Endothelial cell (in vitro differentiated cells): ENCODE measurements at places on chromosomes 7 and 10. TPM values are rescaled to one million over a fixed set of nuclear protein-coding genes. Genes with fewer than 3 reads are reported as not detected.

Gene MCM10
- 7.0 TPM for total RNA-seq

Gene TMEM225B
- total RNA-seq: 0.46 TPM

Gene RPEL1
- not detected for total RNA-seq

Gene SP8
- total RNA-seq: 0.82 TPM

Gene FFAR4
- not detected for total RNA-seq

GRCh38 chr10:88642963-88643362 is 21.3 kb upstream of the LIPF start:
- DNase-seq: no peak
- no peaks in the 10 kb centered on the region for H3K27me3 ChIP-seq
- H3K4me3 ChIP-seq: no peak overlapping the region

GRCh38 chr10:28807760-28808613 is 130.7 kb downstream of the BAMBI start:
- peaks cover 6% of the 10 kb centered on the region for H3K27me3 ChIP-seq
- peak overlapping the region; percentile 94 for H3K27ac ChIP-seq
- H3K4me3 ChIP-seq: peak overlapping the region; percentile 56
- H3K4me1 ChIP-seq: peaks cover 70% of the 10 kb centered on the region

DNA sequence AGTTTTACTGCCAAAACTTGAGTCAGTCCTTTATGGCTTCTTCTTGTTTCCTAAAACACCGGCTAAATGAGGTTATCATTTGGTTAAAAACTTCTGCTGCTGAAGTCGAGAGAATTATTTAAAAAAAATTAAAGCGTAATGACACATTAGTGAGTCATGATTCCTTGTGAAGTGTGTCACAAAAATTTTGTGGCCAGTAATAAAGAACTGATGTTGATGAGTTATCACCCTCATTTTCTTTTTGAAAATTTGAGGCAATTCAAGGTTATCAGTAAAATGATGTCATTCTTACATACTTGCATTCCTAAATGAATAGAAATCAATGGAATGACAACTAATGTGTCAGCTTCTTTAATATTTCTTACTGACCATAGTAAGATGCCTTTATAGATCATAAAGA is 427.4 kb downstream of the SORCS3 start:
- no peak overlapping the region for H3K4me3 ChIP-seq
- DNase-seq: no peak
- H3K27ac ChIP-seq: no peak overlapping the region
- H3K4me1 ChIP-seq: no peaks in the 10 kb centered on the region
- H3K36me3 ChIP-seq: no peaks in the 10 kb centered on the region

DNA sequence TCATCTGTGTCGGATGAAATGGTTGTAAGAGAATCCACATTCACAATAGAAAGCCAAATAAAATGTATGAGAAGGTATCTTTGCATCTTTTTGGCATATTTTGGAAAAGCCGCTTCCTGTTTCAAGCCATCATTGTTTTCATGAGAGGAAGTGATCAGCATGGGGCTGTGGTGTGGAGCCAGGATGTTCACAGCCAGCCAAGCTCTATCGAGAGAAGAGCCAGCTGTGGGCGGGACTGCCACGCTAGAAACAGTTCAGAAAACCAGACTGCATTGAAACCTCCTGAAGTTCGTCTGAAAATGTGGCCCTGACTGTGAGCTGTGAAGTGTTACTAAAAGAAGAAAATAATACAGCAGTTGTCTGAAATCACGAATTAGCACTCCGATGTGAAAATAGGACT is 21.2 kb upstream of the NPS start:
- no peak overlapping the region for H3K4me3 ChIP-seq
- no peak overlapping the region for H3K27ac ChIP-seq
- H3K27me3 ChIP-seq: no peaks in the 10 kb centered on the region
- H3K4me1 ChIP-seq: peaks cover 10% of the 10 kb centered on the region
- H3K36me3 ChIP-seq: no peaks in the 10 kb centered on the region
- DNase-seq: no peak

DNA sequence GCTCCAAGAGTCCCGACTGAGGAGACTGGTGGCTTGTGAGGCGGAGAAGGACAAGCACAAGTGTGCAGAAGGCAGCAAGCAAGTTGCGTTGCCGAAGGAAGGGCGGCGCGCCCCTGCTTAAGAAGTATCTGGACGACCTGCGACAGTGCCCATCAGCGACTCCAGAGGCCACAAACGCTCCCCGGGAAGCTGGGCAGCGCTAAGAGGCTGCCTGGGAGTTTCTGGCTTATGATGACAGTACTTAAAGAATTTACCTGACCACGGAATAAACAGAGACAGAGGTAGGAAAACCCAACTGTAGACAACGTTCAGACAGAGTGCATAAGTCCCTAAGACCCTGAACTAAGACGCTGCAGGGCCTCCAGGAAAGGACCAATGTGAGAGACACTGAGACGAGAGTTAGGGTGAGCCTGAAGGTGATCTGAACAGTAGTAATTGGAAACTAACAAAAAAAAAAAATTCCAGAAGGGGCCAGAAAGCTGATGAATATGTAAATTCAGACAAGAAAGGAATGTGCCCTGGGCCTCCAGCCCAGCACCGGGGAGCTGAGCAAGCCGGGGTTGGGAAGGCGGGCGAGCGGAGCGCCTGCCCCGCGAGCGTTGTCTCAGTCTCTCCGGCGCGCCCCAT is 1.0 kb downstream of the OSBPL3 start:
- peak; percentile 13 for DNase-seq
- peaks cover 2% of the 10 kb centered on the region for H3K27me3 ChIP-seq
- no peak overlapping the region for H3K27ac ChIP-seq
- peaks cover 24% of the 10 kb centered on the region for H3K4me1 ChIP-seq

DNA sequence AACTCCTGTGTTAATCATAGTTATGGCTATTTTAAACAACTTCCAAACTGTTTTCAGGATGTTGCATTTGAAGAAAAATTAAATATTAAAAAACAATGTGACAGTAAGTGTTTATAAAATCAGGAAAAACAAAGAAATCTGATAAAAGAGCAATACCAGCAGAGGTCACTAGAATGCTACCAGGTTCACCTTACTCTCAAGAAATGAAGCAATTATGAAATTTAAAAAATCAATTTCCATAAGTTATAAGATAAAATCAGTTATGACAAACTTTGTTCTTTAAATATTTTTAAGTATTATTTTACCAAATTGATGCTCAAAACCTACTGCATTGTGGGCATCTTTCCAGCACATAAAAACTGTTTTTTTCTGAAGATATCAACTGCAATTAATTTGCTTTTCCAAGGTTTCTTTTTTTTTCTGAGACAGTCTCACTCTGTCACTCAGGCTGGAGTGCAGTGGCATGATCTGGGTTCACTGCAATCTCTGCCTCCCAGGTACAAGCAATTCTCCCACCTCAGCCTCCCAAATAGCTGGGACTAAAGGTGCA is 50.7 kb upstream of the RHEB start:
- H3K27ac ChIP-seq: no peak overlapping the region
- H3K36me3 ChIP-seq: no peaks in the 10 kb centered on the region
- DNase-seq: no peak
- H3K4me3 ChIP-seq: no peak overlapping the region
- no peaks in the 10 kb centered on the region for H3K4me1 ChIP-seq

GRCh38 chr10:110747609-110748464 is 103.7 kb downstream of the RBM20 start:
- peak overlapping the region; percentile 36 for H3K27ac ChIP-seq
- no peak overlapping the region for H3K4me3 ChIP-seq
- peaks cover 6% of the 10 kb centered on the region for H3K36me3 ChIP-seq
- no peak for DNase-seq

DNA sequence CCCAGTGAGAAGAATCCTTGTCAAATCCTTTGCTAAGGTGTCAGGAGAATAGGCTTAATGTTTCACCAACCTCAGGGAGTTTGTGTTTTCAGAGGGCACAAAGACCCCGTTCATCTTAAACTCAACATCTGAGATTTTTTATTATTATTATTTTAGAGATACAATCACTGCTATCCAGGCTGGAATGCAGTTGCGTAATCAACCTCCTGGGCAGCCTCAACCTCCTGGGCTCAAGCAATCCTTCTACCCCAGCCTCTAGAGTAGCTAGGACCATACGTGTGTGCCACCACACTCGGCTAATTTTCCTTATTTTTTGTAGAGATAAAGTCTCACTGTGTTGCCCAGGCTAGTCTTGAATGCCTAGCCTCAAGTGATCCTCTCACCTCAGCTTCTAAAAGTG is 599.2 kb downstream of the KCNMA1 start:
- H3K36me3 ChIP-seq: no peaks in the 10 kb centered on the region
- DNase-seq: no peak
- H3K4me3 ChIP-seq: no peak overlapping the region
- peaks cover 2% of the 10 kb centered on the region for H3K27me3 ChIP-seq
- H3K27ac ChIP-seq: no peak overlapping the region

DNA sequence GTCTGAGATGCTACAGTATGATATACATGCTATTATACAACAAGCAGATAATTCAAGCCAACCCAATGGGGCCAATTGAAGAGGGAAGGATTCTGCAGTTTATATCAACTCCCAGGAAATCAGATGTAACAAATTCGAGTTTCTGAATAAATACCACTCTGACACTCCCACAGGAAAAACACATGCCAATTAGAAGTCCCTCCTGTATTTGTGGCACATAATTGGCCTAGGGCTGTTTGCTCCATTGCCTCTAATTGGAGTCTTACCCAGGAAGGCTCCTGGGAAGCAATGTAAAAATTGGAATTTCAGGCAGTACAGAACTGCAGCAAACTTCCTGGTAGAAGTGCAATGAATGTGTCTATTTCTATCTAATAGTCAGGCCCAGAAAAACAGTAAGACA is 4.7 kb downstream of the PPA1 start:
- DNase-seq: no peak
- H3K36me3 ChIP-seq: no peaks in the 10 kb centered on the region
- no peak overlapping the region for H3K27ac ChIP-seq
- H3K4me1 ChIP-seq: peaks cover 8% of the 10 kb centered on the region
- H3K4me3 ChIP-seq: no peak overlapping the region

DNA sequence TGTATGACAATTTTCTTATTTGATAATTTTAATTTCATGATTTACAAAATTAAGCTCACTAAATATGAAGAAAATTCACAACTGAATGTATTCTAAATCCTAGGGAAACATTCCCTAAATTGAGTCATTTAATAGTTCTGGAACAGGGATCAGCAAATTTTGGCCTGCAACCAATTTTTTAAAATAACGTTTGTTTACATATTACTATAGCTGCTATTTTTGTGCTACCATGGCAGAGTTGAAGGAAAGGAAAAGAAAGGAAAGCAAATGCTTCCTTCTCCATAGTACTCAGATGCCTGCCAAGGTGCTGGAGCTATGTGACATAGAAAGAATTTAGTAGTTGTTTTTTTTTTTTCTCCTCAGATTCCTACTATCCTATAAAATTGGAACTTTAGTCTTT is 1307.7 kb upstream of the LRRTM3 start:
- H3K36me3 ChIP-seq: peaks cover 20% of the 10 kb centered on the region
- H3K27ac ChIP-seq: no peak overlapping the region
- H3K27me3 ChIP-seq: no peaks in the 10 kb centered on the region
- no peaks in the 10 kb centered on the region for H3K4me1 ChIP-seq

- H3K4me3 ChIP-seq: no peak overlapping the region
- H3K27ac ChIP-seq: no peak overlapping the region
- DNase-seq: no peak
- no peaks in the 10 kb centered on the region for H3K27me3 ChIP-seq
Measured at GRCh38 chr7:131371411-131371810, 43.7 kb downstream of the MKLN1 start.

GRCh38 chr10:94005050-94005449 is 11.3 kb downstream of the PLCE1 start:
- peaks cover 2% of the 10 kb centered on the region for H3K27me3 ChIP-seq
- no peak overlapping the region for H3K27ac ChIP-seq
- no peak for DNase-seq
- peaks cover 4% of the 10 kb centered on the region for H3K4me1 ChIP-seq

GRCh38 chr10:100623521-100624230 is 87.9 kb downstream of the HIF1AN start:
- no peak overlapping the region for H3K27ac ChIP-seq
- DNase-seq: no peak
- H3K27me3 ChIP-seq: peaks cover 7% of the 10 kb centered on the region
- H3K36me3 ChIP-seq: no peaks in the 10 kb centered on the region
- H3K4me3 ChIP-seq: no peak overlapping the region

DNA sequence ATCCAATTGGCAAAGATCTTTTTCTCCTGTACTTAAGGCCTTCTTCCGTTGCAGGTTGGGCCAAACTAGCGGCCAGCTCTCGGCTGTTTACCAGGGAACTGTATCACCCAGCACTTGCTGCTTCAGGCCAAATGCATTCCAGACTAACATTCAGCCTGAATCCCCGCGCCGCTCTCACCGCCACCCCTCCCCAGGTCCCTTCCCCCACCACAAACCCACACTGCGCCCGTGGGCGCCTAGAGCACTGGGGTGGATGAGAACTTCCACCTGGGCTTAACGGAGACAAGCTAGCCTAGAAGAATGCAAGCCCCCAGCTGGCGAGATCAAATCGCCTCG is 676 bp downstream of the TCAF1 start:
- H3K4me3 ChIP-seq: peak overlapping the region; percentile 99
- peaks cover 10% of the 10 kb centered on the region for H3K27me3 ChIP-seq
- H3K27ac ChIP-seq: peak overlapping the region; percentile 97
- H3K4me1 ChIP-seq: peaks cover 25% of the 10 kb centered on the region
- H3K36me3 ChIP-seq: peaks cover 5% of the 10 kb centered on the region
- no peak for DNase-seq

GRCh38 chr7:105652359-105652993 is 71.2 kb upstream of the EFCAB10 start:
- H3K36me3 ChIP-seq: peaks cover 5% of the 10 kb centered on the region
- no peak overlapping the region for H3K4me3 ChIP-seq
- DNase-seq: peak; percentile 87
- H3K27ac ChIP-seq: no peak overlapping the region

- H3K36me3 ChIP-seq: no peaks in the 10 kb centered on the region
- no peaks in the 10 kb centered on the region for H3K27me3 ChIP-seq
- no peak overlapping the region for H3K27ac ChIP-seq
- DNase-seq: no peak
Measured at GRCh38 chr10:88312855-88313254, 270.3 kb downstream of the RNLS start.

GRCh38 chr7:87420173-87420572 is 55.3 kb downstream of the ABCB4 start:
- H3K27ac ChIP-seq: no peak overlapping the region
- no peaks in the 10 kb centered on the region for H3K36me3 ChIP-seq
- H3K4me1 ChIP-seq: no peaks in the 10 kb centered on the region
- H3K4me3 ChIP-seq: no peak overlapping the region

DNA sequence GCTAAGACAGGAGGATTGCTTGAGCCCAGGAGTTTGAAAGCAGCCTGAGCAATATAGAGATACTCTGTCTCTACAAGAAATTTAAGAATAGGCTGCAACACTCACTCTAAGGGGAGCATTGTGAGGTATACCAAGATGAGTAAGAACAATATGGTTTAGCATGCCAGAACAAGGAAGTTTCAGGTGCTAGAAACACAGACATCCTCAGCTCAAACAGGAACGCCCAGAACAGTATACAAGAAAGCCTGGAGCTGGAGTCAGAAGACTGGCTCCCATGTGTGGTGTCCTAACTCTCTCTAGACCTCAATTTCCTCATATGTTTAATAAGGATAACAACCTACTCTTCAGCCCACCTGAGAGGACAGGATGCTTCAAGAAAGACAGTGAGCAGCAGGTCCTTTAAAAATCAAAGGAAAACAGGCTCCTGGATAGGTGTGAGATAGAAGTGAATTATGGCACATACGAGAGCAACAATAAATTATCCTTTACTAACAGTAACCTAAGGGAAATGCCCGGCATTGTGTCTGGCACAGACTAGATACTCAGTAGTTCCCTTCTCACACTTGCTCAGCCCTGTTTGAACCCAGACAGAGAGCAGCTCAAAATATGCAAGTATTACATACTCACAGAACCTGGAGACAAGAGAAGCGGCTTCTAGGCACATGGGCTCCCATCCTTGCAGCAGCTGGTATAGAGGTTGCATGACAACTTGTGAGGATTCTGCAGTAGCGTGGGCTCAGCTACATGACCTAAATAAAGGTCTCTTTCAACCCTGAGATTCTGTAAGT is 45.4 kb downstream of the KAT6B start:
- no peak overlapping the region for H3K4me3 ChIP-seq
- H3K4me1 ChIP-seq: no peaks in the 10 kb centered on the region
- no peak overlapping the region for H3K27ac ChIP-seq
- DNase-seq: no peak
